Activated CD4-positive, alpha-beta memory T cell treated with anti-CD3 and anti-CD28 coated beads, Interleukin-2, amount 10 ng/mL, durations not matched to agents 7 days and 5 days (primary cell): ENCODE measurements at places on chromosomes 2 and 18. TPM values are rescaled to one million over a fixed set of nuclear protein-coding genes. Genes with fewer than 3 reads are reported as not detected.

- peaks cover 3% of the 10 kb centered on the region for H3K27me3 ChIP-seq
- H3K4me1 ChIP-seq, result no peaks in the 10 kb centered on the region
- no peak overlapping the region for H3K27ac ChIP-seq
- H3K4me3 ChIP-seq, result no peak overlapping the region
These were observed 35.3 kb downstream of the MMADHC start for GRCh38 chr2:149552226-149552625.

The MTHFD2 gene
- 264 TPM for total RNA-seq

The GKN1 gene
- total RNA-seq, result not detected

The AMER3 gene
- total RNA-seq, result not detected

GRCh38 chr2:127909019-127909418, 23.3 kb upstream of the AMMECR1L start:
- H3K4me3 ChIP-seq, result no peak overlapping the region
- H3K4me1 ChIP-seq, result peaks cover 2% of the 10 kb centered on the region
- no peaks in the 10 kb centered on the region for H3K36me3 ChIP-seq
- peaks cover 4% of the 10 kb centered on the region for H3K27me3 ChIP-seq
- no peak overlapping the region for H3K27ac ChIP-seq

The NOL4 gene
- not detected for total RNA-seq

- no peak overlapping the region for H3K4me3 ChIP-seq
- no peak for DNase-seq
- H3K36me3 ChIP-seq, result no peaks in the 10 kb centered on the region
- H3K27ac ChIP-seq, result no peak overlapping the region
These were observed 32.6 kb downstream of the CCDC102B start for GRCh38 chr18:68830256-68831045.

DNA sequence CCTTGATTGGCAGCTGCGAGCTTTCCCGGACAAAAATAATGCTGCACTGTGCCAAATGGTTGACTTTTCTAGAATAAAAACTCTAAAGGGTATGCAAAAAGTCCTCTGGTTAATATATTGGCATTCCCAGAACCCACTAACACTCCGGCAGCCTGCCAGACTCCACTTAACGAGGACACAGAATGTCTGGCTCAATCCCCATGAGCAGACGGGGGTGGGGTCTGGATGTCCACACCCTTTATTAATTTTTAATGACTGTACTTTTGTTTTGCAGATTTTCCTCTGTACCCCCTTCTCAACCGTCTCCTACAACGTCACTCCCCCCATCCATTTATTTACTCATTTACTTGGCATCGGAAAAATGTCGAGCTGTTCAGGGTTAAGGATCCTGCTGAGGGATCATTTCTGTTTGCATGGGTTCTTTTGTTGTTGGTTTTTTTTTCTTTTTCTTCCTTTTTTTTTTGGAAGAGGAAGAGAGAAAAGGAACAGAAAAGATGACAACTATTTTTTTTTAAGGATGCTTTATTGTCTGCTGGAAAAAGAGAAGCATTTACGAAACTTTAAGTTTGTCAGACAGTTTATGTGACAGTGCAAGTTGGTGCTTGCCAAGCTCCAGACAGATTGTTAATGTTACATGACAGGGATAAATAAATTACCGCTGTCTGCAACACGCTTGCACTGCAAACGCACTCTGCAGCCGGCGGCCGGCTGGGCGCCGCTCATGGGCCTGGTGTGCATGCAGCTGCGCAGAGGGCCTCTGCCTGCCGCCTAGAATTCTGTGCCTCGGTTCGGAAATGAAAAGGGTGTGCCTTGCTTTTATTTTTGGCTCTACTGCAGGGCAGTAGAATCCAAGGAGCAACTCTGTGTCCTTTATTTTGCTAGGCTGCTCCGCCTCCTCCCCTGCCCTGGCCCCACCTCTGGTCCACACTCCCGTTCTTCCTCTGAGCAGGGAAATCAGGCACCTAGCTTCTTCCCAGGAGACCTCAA, 3.6 kb downstream of the LDLRAD4 start:
- H3K27ac ChIP-seq, result no peak overlapping the region
- DNase-seq, result no peak
- peaks cover 31% of the 10 kb centered on the region for H3K27me3 ChIP-seq
- H3K4me1 ChIP-seq, result peaks cover 12% of the 10 kb centered on the region

DNA sequence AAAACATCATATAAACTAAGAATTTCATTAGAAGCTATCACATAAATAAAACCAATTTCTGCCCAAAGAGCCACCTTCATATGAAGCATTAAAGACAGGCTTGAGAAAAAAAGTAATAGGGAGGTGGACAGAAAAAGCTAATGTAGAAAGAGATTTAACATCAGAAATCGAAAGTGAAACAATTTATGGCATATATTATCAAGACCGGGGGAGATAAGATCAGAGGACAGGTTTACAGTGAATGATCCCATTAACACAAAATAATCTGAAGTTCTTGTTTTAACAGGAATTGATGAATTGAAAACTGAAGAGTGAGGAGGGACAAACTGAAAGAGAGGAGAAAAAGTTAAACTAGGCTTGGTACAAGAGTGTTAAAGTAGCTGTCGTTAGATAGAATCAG, 786.3 kb upstream of the FSHR start:
- peaks cover 9% of the 10 kb centered on the region for H3K4me1 ChIP-seq
- no peak for DNase-seq
- H3K4me3 ChIP-seq, result peak overlapping the region; percentile 78
- H3K36me3 ChIP-seq, result no peaks in the 10 kb centered on the region

The GIGYF2 gene
- 59.9 TPM for total RNA-seq

DNA sequence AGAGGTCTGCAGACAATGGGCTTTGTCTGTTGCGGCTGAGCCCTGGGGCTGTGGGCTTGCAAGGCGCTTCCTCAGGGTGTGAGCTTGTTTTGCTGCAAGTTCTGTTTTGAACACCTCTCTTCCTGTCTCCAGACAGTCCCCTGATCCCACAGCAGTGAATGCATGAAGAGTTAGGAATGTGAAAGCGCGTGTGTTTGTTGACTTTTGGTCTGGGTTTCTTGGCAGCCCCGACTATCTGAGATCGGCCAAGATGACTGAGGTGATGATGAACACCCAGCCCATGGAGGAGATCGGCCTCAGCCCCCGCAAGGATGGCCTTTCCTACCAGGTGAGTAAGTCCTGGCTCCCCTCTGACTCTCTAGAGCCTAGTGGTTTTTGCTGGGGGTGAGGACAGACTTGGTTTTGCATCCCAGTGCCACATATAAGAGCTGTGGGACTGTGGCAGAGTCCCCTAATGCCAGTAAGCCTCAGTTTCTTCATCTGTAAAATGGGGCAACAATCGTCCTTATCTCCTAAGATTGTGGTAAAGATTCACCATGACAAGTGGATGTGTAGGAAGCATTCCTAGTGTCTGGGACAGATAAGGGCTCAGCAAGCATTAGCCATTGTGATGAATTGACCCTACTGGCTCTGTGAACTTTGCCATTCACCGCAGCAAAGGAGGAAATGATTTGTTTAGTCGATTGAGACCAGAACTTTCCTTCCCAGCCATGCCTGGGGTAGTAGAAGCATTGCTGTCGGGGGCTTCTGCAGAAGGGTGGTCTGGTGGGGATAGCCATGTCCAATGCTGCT, 3.0 kb downstream of the LBH start:
- peak overlapping the region; percentile 75 for H3K4me3 ChIP-seq
- DNase-seq, result peak; percentile 52
- peak overlapping the region; percentile 79 for H3K27ac ChIP-seq
- peaks cover 72% of the 10 kb centered on the region for H3K4me1 ChIP-seq
- H3K36me3 ChIP-seq, result peaks cover 53% of the 10 kb centered on the region
- H3K27me3 ChIP-seq, result peaks cover 11% of the 10 kb centered on the region

The CD226 gene
- total RNA-seq, result 111 TPM

DNA sequence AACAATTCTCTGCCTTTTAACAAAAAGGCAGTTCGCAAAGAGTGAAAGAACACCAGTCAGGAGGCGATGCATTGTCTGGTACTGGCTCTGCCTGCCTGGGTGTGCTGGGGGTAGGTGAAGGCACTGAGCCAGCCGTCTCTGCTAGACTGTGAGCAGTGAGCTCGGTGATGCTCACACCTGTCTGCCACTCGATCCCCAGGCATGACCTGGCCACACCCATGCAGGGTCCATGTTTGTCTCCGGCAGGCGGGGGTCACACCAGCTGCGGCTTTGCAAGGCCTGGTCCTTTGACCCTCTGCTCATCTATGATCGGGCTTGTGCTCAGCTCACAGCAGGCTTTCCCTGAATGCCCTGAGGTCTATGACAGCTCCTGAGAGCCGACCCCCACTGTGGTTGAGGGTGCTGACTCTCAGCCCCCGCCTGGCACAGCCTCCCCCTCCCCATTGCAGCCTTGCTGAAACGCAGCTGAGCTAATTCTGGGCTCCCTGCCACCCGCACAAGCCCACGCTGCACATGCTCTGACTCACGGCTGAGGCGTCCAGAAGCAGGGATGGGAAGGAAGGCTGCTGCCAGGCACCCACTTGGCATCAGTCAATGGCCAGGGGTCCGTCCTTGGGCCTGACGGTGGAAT, 23.7 kb downstream of the CRACDL start:
- peak; percentile 14 for DNase-seq
- H3K4me3 ChIP-seq, result no peak overlapping the region
- H3K36me3 ChIP-seq, result no peaks in the 10 kb centered on the region
- peaks cover 57% of the 10 kb centered on the region for H3K27me3 ChIP-seq
- H3K4me1 ChIP-seq, result peaks cover 32% of the 10 kb centered on the region
- no peak overlapping the region for H3K27ac ChIP-seq

The RAB3GAP1 gene
- 22.9 TPM for total RNA-seq

DNA sequence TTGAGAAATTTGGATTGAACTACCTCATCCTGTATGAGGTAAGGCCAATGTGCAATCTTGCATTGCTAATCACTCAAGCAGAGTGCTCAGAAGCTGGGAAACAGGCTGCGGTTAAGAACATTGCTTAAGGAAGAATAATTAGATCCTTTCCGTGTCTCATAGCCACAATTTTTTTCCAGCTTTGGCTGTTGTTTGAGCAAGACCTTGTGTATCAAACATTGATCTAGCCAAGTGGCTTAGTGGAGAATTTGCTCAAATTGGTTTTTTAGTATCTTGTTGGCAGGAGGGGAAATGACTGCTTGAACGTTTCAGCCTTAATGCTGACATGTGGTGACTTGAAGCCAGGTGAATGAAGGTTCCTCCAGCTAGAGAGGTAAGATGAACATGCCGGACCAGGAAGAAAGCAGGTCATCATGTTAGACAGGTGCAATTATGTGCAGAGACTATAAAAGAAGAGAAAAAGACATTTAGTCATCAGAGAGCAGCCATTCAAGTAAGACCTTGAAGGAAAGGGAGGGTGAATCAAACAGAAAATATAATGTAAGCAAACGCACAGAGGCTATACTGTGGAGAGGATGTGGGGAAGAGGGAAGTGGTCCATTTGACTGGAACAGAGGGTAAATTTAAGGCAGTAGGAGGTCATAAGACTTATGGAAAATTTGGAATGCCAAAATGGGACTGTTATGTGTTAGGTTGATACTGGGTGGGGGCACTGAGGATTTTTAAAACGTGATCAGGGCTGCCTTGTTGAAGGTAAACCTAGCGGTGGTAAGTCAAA, 98.9 kb upstream of the CYP1B1 start:
- H3K4me1 ChIP-seq, result peaks cover 5% of the 10 kb centered on the region
- H3K27me3 ChIP-seq, result peaks cover 53% of the 10 kb centered on the region
- DNase-seq, result no peak
- H3K36me3 ChIP-seq, result no peaks in the 10 kb centered on the region
- no peak overlapping the region for H3K4me3 ChIP-seq

The HOXD4 gene
- not detected for total RNA-seq

The CTAGE1 gene
- total RNA-seq, result not detected

The INHA gene
- total RNA-seq, result not detected
